ENCODE measurements at places on chromosomes 7 and 10.

DNA sequence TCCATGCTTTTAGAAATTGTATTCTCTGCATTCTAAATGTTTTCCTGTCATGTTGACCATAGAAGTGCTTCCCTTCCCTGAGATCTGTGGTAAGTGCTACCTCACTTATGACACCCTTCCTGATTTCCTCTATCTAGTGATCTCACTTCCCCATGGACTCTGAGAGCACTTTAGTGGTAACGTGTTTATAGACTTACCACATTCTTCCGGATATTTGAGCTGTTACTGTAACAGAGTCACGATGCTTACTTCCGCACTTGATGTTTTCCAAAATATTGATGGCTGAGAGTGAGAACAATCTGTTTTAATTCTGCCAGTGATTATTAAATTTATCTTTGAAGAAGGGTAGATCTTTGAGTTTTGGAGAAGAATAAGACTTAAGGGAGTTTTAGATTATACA lies 60.1 kb upstream of the NAMPT start:
- DNase-seq = no peak

GRCh38 chr7:69232445-69233376 lies 365.6 kb upstream of the AUTS2 start:
- no peak for DNase-seq

GRCh38 chr10:25902002-25902401 lies 32.0 kb upstream of the MYO3A start:
- DNase-seq = no peak

- DNase-seq = no peak
These were observed 25.8 kb upstream of the PIP4K2A start for GRCh38 chr10:22740180-22740579.

DNA sequence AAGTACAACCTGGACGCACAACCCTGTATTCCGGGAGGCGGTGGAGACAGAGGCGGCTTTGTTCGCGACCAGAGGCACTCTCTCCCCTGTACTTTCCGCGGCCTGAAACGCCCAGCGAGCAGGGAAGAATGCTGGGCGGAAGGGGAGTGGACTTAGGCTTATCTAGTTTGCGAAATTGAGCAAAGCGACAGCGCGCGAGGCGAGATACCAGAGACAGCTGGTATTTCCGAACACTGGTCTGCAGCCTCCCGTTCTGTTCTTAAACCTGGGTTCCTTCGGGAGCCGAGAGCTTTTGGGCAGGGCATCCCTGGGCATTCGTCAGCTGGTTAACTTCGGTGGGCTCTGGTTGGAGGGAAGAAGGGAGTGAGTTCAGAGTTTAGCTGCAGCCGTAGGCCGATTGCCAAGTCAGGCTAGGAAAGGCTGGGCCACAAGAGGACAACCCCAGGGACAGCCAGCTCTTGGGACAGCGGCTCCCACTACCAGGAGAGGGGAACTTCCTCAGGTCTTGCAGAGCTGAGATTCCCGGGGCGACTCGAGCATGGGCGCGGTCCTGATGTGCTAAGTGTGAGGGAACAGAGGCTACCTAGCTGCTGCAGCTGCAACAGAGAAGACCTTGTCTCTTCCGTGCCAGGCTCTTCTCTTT lies 3.9 kb downstream of the HMX3 start:
- DNase-seq = no peak

GRCh38 chr10:80405626-80406025 lies 2.7 kb upstream of the PRXL2A start:
- no peak for DNase-seq

DNA sequence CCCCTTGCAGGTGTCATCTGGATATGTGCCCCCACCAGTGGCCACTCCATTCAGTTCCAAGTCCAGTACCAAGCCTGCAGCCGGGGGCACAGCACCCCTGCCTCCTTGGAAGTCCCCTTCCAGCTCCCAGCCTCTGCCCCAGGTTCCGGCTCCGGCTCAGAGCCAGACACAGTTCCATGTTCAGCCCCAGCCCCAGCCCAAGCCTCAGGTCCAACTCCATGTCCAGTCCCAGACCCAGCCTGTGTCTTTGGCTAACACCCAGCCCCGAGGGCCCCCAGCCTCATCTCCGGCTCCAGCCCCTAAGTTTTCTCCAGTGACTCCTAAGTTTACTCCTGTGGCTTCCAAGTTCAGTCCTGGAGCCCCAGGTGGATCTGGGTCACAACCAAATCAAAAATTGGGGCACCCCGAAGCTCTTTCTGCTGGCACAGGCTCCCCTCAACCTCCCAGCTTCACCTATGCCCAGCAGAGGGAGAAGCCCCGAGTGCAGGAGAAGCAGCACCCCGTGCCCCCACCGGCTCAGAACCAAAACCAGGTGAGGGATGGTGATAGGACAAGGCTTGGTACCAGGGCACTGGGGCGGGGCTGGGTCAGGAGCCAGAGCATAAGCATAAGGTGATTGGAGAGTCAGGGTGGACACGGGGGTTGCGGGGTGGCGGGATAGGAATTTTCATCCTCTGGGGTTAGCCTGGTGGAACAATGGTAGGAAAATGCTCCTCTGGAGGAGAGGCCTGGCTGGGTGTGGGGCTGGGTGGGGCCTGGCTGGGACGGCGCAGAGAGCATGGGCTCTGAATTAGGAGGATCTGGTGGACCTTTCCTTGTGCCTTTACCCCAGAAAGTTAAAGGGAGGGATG lies 1.9 kb downstream of the ZYX start:
- no peak for DNase-seq

GRCh38 chr10:58746474-58747185 lies 234.0 kb downstream of the BICC1 start:
- DNase-seq = no peak

- peak; percentile 76 for DNase-seq
These were observed 18.5 kb upstream of the NPFFR1 start for GRCh38 chr10:70302292-70302691.

DNA sequence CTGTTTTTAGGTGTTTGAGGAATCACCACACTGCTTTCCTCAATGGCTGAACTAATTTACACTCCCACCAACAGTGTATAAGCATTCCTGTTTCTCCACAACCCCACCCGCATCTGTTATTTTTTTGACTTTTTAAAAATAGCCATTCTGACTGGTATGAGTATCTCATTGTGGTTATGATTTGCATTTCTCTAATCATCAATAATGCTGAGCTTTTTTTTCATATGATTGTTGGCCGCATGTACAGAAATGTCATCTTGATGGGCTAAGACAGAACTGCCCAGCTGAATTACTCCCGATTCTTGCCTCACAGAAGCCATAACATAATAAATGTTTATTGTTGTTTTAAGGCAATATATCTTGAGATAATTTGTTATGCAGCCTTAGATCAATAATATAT lies 93.1 kb upstream of the DKK1 start:
- DNase-seq = no peak

DNA sequence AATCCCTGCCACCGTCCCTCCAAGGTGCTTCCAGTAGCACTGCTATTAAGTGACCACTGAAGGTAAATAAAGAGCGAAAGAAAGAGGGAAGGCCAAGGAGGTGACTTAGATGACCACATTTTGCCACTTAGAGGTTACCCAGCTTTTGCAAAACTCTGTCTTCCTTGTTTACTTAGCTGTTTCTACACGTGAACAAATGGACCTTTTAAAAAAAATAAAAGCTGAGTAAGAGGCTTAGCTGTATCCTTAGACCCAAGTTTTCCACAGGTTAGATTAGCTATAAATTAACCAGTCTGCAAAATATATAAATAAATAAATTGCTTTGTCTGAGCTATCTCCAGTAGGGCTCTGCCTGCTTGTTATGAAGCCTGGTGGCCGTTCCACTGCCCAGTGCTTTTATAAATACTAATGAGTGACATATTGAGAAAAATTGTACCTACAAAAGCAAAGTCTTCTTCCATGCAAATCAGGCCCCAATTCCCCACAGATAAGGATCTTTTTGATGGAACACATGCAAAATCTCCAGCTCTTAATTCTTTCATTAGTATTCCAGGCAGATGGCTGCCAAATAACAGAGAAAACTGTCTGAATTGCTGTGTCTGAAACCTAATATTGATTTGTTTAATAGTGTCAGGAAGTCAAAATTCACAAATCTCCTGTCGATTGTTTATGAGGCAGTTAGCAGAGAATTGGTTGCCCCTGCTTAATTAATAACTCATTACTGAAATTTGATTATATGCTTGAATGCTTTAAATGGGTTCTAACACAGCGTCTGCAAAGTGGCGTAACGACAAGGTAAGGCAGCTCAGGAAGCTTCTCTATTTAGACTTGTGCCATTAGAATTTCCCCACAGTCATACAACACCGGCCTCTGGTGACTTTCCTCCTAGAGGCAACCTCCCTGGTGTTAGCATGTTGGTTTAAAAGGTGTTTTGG lies 176.7 kb downstream of the EMX2 start:
- DNase-seq = no peak

- no peak for DNase-seq
These were observed 341.7 kb downstream of the PARD3 start for GRCh38 chr10:34473174-34474008.

GRCh38 chr7:96995406-96996110 lies 9.8 kb upstream of the DLX6 start:
- no peak for DNase-seq

GRCh38 chr7:158695726-158696452 lies 8.7 kb downstream of the NCAPG2 start:
- peak; percentile 55 for DNase-seq

GRCh38 chr10:78982726-78983125 lies 86.0 kb upstream of the ZMIZ1 start:
- DNase-seq = no peak

- no peak for DNase-seq
These were observed 23.3 kb downstream of the UBTD1 start for GRCh38 chr10:97522071-97522470.

DNA sequence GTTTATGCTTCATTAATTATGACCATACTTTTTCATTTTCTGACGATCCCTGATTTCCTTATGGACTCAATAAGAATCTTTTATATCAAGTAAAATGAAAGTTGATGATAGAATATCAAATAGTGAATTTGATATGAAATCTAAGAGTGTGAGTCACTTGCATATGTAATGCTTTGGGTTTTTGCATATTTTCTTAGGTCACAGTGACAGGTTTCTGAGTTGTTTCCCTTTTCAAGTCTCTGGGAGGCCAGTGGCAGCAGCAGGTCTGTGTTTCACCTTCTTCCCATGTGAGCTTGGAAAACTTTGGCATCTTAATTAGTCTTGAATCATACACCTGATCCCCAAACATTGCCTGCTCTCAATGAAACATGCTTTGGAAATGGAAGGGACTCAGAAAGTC lies 34.7 kb upstream of the GJD4 start:
- no peak for DNase-seq

GRCh38 chr7:22430457-22430856 lies 69.5 kb downstream of the STEAP1B start:
- DNase-seq = no peak

GRCh38 chr10:132691711-132692153 lies 94.2 kb downstream of the NKX6-2 start:
- no peak for DNase-seq

GRCh38 chr10:24331457-24331856 lies 122.5 kb downstream of the KIAA1217 start:
- DNase-seq = peak; percentile 63

DNA sequence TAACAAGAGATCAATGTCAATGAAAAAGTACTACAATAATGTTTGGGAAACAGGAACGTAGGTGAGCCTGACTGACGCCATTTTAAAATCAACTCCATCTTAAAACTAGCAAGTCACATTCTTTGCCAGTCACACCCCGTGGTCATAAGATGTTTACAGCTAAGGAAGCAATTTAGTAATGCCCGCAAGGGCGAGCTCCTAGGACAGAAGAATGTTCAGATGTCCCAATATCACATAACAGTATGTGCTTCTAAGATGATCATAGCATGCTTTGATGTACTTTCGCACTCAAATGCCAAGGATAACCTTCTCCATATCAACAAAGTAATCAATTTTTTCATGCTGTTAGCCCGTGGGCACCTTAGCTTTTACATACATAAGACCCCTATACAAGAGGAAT lies 113.8 kb upstream of the EGFR start:
- no peak for DNase-seq

DNA sequence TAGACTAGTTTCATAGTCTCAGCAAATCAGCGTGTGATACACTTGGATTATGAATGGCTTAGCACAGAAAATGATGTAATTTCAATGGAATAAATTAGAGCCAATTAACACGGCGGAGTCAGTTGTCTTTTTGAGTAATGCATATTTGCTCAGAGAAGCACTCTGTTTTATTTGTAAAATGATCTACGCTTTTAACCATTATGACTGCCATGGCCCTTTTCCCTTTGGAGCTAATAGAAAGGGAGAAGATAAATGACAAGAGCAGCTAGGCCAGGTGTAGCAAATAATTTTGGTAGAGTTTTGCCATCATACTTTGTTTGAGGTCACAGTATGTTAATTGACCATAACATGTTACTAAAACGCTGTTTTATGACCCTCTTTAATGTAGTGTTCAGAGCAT lies 86.8 kb downstream of the GPR158 start:
- no peak for DNase-seq
